Glomerular endothelial cell (primary cell): ENCODE measurements at places on chromosomes 7 and 10.

DNA sequence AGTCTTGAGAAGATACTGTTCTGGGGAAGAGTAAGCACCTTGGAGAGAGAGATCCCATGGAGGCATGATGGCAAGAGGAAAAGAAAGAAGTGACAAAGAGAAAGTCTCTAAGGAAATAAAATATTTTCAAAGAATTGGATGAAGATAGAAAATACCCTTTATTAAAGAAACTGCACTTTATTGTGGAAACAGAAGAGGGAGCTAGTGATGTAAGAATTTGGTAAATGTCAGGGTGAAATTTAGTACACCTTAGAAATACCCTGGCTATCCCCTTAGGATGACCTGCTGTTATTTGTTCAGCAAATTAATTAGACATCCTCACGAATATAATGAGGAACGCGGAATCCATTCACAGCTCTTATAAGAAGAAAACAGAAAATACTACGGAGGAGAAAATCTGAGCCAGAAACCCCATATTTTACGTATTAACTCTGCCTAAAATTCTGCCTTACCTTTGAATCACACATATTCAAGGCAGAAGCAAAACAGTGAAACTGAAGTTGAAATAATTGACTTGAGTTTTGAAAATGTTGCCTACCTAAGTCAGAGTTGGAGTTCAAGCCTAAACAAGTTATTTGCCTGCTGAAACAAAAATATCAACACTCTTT lies 90.7 kb downstream of the TFPI2 start:
- no peak for DNase-seq

GRCh38 chr7:46214526-46214925 lies 293.5 kb upstream of the IGFBP3 start:
- no peak for DNase-seq

DNA sequence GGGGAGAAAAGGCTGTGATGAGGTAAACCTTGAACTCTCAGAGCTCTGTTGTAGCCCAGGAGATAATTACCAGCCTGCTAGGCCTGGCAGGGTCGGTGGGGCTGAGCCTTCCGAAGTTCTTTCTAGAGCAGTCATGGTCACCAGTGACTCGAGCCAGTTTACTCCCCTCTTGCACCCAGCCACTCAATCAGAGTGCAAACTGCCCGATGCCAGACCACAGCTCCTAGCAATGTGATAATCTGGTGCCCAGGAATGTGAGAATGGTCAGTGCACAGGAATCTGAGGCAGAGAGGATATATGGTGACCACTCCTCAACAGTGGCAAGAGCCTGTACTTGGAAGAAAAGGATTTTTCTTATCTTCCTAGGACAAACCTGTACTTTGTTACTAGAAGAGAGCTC lies 46.4 kb upstream of the KMT2E start:
- DNase-seq, result no peak

- no peak for DNase-seq
Observed at GRCh38 chr10:62399211-62399610, 25.0 kb downstream of the ZNF365 start.

DNA sequence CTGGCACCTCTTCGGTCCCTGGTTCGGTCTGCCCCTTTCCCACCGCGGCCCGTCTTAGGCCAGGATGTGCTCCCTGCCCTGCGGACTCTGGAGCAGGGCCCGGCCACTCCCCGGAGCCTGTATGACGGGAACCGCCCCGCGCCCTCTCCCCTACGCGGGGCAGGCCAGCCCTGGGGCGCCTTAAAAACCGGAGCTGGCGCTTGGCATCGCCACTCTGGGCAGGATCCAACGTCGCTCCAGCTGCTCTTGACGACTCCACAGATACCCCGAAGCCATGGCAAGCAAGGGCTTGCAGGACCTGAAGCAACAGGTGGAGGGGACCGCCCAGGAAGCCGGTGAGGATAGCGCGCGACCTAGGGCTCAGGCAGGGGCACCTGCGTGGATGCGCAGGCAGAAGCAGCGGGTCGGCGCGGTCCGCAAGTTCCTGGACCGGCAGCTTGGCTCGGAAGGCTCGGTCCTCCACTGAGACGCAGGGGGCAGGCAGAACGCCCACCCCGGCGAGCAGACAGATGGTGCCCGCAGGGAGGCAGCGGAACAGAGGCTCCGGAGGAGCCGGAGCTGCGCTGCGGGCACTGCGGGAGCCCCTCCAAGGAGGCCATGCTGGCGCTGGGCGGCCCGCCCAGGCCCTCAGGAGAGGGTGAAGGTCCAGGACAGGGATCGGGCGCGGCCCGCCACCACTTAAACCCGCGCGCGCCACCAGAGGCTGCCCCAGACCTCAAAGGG lies at the start of gene ADIRF:
Gene ADIRF, plus strand, starts transcription at position 212 of the 723 bp plus-strand sequence. Its CDS starts 63 bp downstream, at position 275.
- no peak for DNase-seq

DNA sequence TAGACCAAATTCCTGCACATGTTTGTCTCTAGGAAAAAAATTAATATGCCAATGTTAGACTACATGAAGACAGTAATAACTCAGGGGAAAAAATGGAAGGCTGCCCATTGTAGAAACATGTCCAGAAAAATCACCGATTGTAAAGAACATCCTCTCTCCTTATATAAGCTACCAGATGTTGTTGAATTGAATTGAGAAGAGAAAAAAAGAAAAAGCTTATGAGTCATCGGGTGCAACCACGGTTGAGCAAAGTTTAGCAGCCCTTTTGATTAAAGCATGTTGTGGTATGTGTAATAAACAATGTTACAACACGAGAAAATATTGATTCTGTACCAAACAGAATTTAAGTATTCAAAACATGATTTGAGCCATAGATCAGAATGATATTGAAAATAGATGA lies 102.3 kb upstream of the ARHGAP21 start:
- no peak for DNase-seq

DNA sequence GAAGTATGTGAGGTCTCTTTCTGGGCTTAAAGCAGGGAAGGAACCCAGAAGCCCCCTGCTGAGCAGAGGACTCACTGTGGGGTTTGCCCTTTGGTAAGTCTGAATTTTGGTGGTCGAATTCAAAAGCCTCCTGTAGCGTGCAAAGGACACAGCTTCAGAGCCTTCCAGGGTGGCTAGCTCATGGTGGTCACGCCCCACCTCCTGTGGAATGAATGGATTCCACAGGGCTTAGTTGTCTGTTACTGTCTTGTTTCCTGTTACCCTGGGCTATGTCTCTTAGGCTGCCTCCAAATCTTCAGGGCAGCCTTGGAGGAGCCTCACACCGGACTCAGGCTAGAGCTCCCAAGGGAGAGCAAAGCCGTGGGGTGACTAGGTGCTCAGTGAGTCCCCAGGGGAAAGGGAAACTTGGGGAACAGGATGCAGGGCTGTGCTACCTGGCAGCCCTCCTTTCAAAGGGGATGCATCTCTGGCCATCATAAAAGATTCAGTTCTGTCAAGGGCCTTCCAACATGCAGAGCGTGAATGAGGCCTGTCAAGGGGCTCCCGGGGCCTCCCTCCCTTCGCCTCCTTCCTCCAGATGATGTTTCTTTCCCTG lies 211.7 kb downstream of the CCSER2 start:
- no peak for DNase-seq

GRCh38 chr10:113540845-113541548 lies 11.9 kb upstream of the HABP2 start:
- DNase-seq, result no peak

GRCh38 chr7:100745184-100745583 lies 11.8 kb downstream of the ZAN start:
- DNase-seq, result no peak

DNA sequence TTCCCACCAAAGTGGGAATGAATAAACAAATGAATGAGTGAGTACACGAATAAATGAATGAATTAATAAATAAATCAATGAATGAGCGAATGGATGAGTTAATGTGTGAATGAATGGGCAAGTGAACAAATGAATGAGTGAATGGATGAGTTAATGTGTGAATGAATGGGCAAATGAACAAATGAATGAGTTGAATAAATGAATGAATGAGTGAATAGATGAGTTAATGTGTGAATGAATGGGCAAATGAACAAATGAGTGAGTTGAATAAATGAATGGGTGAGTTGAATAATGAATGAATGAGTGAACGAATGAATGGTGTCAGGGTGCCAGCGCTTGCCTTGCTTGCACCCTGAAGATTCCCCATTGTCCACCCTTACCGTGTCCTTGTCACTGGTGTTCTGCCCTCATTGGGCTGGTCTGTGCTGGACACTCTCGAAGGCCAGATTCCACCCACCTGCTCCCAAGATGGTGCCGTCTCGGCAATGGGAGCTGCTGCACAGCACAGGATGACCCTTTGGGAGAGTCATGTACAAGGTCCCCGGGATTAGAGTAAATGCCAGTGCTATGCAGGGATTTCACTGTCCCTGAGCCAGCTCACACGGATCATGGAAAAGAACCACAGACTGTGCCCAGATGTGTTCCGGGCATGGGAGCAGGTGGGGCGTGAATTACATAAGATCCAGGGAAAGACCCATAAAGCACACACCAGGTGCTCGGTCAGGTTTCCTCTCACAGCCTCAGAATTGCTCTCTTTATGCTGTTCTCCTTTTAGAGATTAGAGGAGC lies 83.2 kb downstream of the CAMK1D start:
- no peak for DNase-seq

DNA sequence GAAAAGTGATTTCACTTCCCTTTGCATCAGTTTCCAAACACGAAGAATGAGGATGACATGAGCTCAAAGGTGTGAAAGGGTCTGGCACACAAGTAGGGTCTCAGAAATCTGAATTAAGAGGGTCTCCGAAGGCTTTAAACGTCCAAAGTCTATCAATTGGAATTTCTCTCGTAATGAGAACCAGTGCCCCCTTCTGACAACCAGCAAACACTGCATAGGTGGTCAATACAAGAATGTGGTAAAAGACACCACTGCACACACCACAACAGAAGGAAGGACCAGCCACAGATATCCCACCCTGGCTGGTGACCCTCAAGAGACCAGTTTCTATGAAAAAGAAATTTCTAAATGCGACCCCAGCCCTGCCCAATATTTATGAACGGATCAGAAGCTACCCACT lies 78.1 kb downstream of the CALN1 start:
- no peak for DNase-seq

GRCh38 chr7:149879766-149880637 lies 6.2 kb downstream of the ATP6V0E2 start:
- DNase-seq, result no peak

- no peak for DNase-seq
Observed at GRCh38 chr7:111381590-111381989, 180.7 kb downstream of the IMMP2L start.

GRCh38 chr7:9407816-9408215 lies 974.4 kb downstream of the NXPH1 start:
- DNase-seq, result no peak

DNA sequence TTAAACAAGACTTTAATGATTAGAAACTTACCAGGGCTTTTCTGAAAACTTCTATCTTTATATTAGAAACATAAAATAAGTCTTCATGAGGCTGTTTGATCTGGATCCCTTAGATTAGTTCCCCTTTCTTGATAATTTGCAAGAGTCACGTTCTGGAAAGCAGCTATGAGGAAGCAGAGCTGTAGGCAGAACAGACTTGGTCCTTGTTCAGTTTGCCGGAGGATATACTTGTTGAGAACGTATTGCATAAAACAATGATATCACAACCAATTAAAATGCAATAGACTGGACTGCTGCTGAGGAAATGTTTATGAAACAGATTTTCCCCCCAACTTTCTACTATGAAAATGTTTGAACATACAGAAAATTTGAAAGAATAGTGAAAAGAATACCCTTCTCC lies 2.8 kb downstream of the SAMD9L start:
- no peak for DNase-seq

DNA sequence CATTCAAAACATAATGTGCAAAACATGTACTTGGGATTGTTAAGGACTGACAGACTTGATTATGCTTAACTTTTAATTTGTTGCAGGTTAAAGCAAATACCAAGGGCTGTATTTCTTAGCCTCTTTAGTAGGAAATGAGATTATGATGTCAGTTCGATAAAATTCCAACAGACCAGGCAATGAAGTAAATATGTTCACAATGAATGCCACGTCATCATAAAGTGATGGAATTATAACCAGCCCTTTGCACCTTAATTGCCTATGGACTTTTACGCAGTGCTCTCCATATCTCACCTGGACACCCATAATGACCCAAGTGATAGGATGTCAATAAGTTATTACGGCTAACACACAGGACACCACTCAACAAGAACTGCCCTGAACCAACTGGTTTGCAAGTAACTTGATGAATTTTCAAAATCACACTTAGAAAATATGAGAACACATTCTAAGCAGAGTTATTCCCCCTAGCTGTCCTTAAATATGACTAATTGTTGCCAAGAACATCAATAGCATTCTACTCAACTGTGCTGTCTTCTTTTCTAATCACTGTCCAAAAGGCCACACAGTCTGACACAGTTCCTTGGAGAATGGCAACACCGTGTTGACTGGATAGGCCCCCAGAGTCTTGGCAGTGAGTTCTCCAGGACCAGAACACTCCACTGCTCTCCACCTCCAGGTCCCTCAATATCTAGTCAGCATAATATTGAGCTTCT lies 115.0 kb downstream of the CHCHD3 start:
- no peak for DNase-seq

DNA sequence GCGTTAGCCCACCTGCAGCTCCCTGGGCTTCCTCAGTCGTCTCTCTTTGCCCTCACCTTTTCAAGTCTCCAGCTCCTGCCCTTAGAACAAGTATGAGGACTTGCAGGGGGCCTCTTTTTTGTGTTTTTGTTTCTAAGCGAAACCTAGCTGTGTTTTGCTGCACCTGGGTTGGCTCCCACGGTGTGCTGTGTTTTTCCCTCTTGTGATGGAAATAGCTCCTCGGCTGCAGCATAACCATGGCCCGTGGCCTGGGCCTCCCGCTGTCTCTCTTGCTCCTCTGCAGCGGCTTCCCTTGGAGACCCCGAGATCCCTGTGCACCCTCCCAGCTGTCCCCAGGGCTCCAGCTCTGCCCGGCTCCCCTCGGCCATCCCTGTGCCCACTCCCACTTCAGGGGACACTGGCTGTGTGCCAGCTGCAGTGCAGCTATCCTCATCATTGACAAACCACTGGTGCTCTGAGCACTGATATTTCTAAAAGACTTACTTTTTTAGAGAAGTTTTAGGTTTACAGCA lies 75.6 kb upstream of the TCERG1L start:
- no peak for DNase-seq

DNA sequence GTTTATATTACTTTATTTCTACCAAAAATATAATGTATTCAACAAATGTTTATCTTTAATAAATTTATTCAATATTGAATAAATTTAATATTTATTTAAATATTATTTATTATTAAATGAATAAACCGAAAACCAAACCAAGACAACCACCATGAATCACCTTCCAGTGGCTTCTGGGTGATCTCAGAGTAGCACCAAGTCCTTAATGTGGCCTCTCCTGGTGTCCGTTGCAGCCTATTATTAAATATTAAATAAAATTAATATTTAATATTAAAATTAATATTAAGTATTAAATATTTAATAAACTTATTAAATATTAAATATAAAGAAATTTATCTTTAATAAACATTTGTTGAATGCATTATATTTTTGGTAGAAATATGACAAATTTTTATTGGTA lies 143.3 kb upstream of the PLPP4 start:
- DNase-seq, result no peak

DNA sequence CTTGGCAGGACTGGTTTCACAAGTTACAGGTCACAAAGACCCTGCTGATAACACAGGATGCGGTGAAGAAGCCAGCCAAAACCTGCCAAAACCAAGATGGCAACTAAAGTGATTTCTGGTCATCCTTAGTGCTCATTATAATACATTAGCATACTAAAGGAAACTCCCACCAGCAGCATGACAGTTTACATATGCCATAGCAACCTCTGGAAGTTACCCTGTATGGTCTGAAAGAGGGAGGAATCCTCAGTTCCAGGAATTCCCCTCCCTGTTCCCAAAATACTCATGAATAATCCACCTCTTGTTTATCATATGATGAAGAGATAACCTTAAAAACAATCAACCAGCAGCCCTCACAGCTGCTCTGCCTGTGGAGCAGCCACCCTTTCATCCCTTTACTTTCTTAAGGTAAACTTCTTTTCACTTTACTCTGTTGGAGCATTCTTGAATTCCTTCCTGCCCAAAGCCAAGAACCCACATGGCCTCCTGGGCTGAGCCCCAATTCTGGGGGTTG lies 21.9 kb downstream of the DPY19L1 start:
- DNase-seq, result no peak
